ENCODE measurements at places on chromosomes 7 and 10.

DNA sequence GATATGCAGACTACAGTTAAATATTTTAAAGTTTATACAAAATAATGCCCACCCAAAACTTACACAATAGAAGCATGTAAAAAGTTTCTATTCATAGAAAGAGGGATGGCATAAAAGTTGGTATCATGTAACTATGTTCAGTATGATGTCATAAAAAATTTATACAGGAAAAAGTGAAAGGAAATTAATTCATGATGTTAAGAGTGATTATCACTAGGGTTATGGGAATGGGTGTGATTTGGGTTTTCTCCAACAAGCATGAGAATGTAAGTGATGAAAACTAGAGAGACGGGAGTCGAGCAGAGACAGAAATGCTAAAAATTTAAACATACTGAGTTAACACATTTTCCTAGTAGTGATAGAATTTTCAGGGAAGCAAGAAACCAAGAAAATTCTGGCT is 52.7 kb downstream of the GDI2 start:
- no peak for DNase-seq

DNA sequence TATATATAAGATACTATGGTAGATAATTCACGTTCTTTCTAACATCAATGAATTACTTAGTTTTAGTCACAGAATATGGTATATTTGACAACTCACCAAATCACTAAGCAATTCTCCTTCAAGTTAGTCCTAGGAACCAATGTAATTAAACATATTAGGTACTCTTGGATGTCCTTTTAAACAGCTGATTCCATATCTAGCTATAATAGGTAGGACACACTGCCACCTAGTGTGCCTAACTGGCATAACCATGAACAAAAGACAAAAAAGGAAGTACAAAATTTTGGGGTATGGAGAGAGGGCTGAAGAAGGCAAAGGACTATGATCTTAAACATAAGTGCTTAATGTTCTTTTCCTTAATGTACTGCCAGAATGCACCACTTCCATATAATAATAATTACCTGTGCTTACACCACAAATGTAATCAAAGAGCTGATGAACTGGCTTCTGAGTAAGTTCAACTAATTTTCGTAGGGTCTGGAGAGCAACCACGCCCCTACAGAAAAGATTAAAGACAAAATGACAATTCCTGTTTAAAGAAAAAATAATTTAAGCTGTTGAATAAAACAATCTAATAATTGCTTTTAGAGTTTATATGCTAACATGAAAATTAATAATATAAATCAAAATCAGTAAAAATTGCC is 28.7 kb downstream of the PNPLA8 start:
- peak; percentile 79 for DNase-seq

GRCh38 chr7:104328296-104328969 is at the start of gene LHFPL3:
LHFPL3 (plus strand) TSS chr7:104328603.
- DNase-seq, result no peak

- no peak for DNase-seq
Observed at GRCh38 chr7:77428777-77429231, 12.7 kb upstream of the GSAP start.

- DNase-seq, result no peak
Observed at GRCh38 chr10:24690961-24691512, 32.6 kb downstream of the ARHGAP21 start.

DNA sequence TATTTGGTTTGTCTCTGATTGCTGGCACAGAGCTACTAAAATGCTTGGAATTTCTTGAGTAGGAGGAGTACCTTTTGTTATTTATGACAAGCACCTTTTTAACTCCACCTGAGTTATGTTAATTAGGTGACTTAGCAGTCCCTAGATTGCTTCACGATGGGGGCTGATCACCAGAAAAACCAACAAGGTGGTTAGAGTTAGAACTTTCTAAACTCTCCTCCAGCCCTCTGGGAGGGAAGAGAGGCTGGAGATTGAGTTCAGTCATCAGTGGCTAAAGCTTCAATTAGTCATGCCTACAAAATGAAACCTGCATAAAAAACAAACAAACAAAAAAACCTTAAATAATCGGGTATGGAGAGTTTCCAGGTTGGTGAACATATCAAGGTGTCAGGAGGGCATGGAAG is 23.6 kb upstream of the ING3 start:
- DNase-seq, result peak; percentile 56

DNA sequence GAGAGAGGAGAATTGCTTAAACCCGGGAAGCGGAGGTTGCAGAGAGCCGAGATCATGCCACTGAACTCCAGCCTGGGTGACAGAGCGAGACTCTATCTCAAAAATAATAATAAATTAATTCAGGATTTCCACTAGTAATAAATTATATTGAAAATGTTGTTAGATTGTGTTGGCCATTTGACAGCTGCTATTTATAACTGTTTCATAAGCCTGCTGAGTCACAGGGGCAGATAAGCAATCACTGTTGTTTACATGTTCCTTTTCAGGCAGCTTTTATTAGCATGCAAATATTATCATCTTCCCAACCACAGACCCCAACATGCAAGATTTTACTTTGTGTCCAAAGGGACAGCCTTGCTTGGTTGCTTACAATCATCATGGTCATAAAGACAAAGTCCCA is 49.5 kb upstream of the ZNF138 start:
- no peak for DNase-seq
